ENCODE measurements at places on chromosomes 3 and 15.

GRCh38 chr3:100522125-100522524 lies 29.7 kb downstream of the TMEM45A start:
- no peak for DNase-seq

- no peak for DNase-seq
Observed at GRCh38 chr3:175478301-175478700, 619.2 kb downstream of the NAALADL2 start.

DNA sequence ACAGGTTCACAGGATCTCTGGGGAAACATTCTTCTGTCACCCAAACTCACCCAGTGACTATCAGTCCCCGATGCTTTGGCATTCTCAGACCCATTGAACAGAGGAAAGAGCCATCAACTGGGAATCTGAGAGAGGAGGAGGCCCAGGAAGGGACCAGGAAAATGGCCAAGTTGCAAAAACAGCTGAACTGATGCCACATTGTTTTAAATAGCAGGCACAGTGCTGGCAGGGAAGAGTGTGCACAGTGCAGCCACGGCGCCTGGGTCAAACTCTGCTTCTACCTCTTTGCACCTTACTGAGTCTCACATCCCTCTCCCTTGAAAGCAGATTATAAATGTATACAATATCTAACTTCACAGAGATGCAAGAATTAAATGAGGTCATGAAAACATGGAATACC lies 66.4 kb downstream of the SRGAP3 start:
- DNase-seq, result no peak

- DNase-seq, result no peak
Observed at GRCh38 chr3:16873872-16874271, 10.9 kb upstream of the PLCL2 start.

DNA sequence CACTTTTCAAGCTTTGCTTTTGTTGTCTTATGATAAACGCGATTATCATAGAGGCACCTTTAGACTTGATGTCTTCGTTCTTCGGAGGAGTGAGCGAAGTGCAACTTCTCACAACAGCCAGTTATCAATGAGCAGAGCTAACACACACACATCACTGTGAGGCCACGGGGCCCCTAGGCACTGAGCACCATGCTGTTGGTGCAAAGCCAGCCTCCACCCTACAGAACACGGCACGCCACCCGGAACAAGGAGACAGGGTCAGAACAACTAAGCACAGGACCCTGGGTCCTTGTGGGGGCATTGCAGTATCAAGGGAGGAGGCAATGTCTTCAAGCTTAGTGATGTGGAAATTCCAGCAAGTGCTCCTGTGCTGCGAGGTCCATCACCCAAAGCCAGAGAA lies 244.5 kb downstream of the OCA2 start:
- DNase-seq, result no peak

GRCh38 chr15:77024273-77025082 lies 29.6 kb downstream of the PSTPIP1 start:
- peak; percentile 53 for DNase-seq

GRCh38 chr15:73305331-73306211 lies 63.2 kb downstream of the HCN4 start:
- DNase-seq, result peak; percentile 64

Measured in fibroblast of the aortic adventitia (primary cell).